ENCODE measurements at places on chromosomes 13 and 19. TPM values are rescaled to one million over a fixed set of nuclear protein-coding genes. Genes with fewer than 3 reads are reported as not detected.

ACER1 gene
- not detected for total RNA-seq

GRCh38 chr13:109941951-109942350, 155.6 kb upstream of the IRS2 start:
- no peaks in the 10 kb centered on the region for H3K36me3 ChIP-seq
- H3K27me3 ChIP-seq, result no peaks in the 10 kb centered on the region
- H3K4me1 ChIP-seq, result peaks cover 19% of the 10 kb centered on the region
- no peak for DNase-seq

DNA sequence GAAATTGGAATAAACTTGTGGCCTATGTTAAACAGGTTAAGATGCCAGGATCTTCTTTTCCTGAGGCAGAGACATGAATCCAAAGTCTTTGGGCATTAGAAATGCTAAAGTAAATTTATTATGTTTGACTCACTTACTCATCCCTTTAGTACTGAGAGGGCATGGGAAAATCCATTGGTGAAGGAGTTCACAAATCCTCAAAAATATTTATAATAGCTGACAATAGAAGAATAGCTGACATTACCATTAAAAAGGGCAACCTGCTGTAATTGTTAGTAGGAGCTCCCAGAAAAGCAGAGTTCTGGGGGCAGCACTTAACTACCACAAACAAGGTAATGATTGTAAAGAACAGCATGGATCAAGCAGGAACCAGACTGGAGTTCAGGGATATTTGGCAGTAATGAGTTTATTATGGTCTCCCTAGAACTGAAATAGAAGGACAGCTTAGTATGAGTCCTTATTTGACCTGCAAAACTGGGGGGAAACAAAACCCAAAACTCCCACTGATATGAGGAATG, 285.8 kb upstream of the KLHL1 start:
- H3K36me3 ChIP-seq, result no peaks in the 10 kb centered on the region
- DNase-seq, result no peak
- H3K27ac ChIP-seq, result no peak overlapping the region
- peaks cover 12% of the 10 kb centered on the region for H3K4me1 ChIP-seq
- H3K27me3 ChIP-seq, result no peaks in the 10 kb centered on the region

GRCh38 chr13:30673669-30674521, 56.2 kb downstream of the USPL1 start:
- no peaks in the 10 kb centered on the region for H3K27me3 ChIP-seq
- H3K36me3 ChIP-seq, result no peaks in the 10 kb centered on the region
- peak; percentile 94 for DNase-seq
- no peaks in the 10 kb centered on the region for H3K4me1 ChIP-seq

- H3K4me1 ChIP-seq, result no peaks in the 10 kb centered on the region
- H3K36me3 ChIP-seq, result no peaks in the 10 kb centered on the region
- peak overlapping the region; percentile 75 for H3K27ac ChIP-seq
- DNase-seq, result peak; percentile 23
- no peaks in the 10 kb centered on the region for H3K27me3 ChIP-seq
Observed at GRCh38 chr13:31485183-31485582, 254.1 kb upstream of the RXFP2 start.

CDX2 gene
- total RNA-seq, result 34.6 TPM

- no peaks in the 10 kb centered on the region for H3K36me3 ChIP-seq
- DNase-seq, result no peak
- H3K27me3 ChIP-seq, result no peaks in the 10 kb centered on the region
Observed at GRCh38 chr19:27993619-27994570, 1219.1 kb downstream of the UQCRFS1 start.

- H3K4me1 ChIP-seq, result no peaks in the 10 kb centered on the region
- H3K27ac ChIP-seq, result peak overlapping the region; percentile 53
- H3K4me3 ChIP-seq, result no peak overlapping the region
Observed at GRCh38 chr13:33296793-33297425, 11.4 kb upstream of the STARD13 start.

DNA sequence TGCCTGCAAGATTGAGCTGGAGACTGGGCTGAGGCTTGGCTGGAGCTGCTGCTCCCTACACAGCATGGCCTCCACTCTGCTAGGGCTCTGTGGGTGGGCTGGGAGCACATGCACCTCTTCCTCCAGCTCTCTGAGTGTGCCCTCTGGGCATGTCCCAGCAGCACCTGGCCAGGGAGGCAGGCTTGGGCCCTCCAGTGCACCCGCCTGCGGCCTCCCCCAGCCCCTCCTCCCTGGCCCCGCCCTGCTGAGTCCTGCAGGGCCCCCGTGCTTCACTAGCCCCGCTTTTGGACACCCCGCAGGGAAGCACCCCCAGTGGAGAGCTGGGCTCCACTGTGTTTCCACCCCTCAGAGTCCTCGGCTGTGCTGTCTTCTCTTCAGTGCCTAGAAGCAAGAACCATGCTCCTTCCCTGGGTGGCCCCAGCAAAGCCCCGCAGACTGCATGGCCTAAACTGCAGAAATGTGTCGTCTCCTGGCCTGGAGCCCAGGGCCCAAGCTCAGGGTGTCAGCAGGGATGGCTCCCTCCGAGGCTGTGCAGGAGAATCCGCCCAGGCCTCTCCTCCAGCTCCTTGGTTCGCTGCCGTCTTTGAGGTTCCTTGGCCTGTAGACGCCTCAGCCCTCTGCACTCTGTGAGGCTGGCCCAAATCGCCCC, 5.0 kb upstream of the TEX29 start:
- no peak overlapping the region for H3K27ac ChIP-seq
- no peaks in the 10 kb centered on the region for H3K36me3 ChIP-seq
- H3K4me3 ChIP-seq, result no peak overlapping the region

DNA sequence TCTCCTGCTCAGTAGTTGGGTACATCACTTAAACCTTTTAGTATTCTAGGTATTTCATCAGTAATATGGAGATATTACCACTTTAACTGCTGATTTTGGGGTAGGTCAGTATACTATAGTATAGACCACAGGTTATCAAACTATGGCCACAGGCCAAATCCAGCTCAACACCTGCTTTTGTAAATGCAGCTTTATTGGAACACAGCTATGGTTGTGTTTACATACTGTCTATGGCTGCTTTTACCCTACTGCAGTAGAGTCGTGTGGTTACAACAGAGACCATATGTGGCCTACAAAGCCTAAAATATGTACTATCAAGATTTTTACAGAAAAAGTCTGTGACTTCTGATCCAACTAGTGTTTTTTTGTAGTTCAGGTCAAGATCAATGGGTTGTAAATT, 10.3 kb downstream of the COG6 start:
- DNase-seq, result no peak
- no peaks in the 10 kb centered on the region for H3K27me3 ChIP-seq
- H3K4me1 ChIP-seq, result no peaks in the 10 kb centered on the region

GRCh38 chr13:99859178-99860177, 112.1 kb downstream of the ZIC5 start:
- no peaks in the 10 kb centered on the region for H3K36me3 ChIP-seq
- no peaks in the 10 kb centered on the region for H3K4me1 ChIP-seq
- no peak overlapping the region for H3K4me3 ChIP-seq
- no peak overlapping the region for H3K27ac ChIP-seq

C19orf18 gene
- total RNA-seq, result not detected

DNA sequence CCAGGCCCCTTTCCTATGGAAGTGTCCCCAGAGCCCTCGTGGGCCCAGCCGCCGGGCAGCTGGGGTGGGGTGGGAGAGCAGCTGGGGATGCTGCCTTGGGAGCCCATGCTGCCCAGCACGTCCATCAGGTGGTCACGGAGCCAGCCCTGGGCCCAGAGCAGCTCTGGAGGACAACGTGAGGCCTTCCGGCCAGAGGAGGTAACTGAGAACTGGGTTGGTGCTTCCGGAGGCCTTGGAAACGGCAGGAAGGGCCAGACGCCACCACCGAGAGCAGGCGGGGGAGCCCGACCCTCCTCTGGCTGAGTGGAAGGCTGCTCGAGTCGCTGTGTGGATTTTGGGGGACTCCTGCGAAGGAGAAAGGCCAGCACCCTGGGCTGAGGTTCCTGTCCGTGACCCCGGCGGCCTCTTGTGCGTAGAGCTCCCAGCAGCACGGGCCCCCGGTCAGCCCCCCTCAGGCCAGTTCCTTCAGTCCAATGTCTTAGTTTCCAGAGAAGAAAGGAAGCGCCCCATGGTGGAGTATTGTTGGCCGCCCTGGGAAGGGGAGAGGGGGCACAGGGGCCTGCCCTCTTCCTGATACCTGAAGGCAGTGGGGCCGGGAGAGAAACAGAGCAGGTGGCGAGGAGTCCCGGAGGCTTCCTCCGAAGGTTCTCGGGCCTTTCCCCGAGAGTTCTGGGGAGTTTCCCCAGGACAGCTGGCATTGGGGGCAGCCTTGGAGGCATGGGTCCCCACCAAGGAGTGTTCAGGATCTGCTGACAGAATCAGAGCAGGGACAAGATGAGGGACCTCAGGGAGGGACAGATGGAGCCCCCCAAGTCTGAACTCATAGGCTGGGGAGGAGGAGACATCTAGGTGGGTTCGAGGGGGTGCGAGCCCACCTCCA, 68.8 kb downstream of the MLLT1 start:
- no peak for DNase-seq
- no peak overlapping the region for H3K4me3 ChIP-seq
- no peaks in the 10 kb centered on the region for H3K36me3 ChIP-seq
- no peaks in the 10 kb centered on the region for H3K27me3 ChIP-seq

DNA sequence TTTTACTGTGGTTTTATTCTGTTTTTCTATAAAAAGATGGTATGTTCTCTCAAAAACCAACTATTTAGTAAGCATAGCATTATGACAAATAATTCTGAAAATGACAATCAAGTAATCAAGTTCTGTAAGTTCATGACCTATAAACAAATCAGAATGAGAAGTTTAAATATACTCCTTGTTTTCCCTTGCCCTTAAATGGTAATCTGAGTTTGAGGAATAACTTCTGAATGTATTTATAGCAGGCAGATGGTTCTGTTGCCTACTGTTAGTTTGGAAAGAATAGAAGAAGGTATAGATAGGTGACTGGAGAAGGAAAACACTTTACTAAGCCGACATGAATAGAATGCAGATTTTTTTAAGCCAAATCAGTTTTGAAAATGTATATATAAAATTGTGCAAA, 63.9 kb downstream of the POSTN start:
- no peaks in the 10 kb centered on the region for H3K36me3 ChIP-seq
- no peaks in the 10 kb centered on the region for H3K27me3 ChIP-seq
- no peaks in the 10 kb centered on the region for H3K4me1 ChIP-seq
- no peak overlapping the region for H3K27ac ChIP-seq
- no peak overlapping the region for H3K4me3 ChIP-seq
- DNase-seq, result no peak

DNA sequence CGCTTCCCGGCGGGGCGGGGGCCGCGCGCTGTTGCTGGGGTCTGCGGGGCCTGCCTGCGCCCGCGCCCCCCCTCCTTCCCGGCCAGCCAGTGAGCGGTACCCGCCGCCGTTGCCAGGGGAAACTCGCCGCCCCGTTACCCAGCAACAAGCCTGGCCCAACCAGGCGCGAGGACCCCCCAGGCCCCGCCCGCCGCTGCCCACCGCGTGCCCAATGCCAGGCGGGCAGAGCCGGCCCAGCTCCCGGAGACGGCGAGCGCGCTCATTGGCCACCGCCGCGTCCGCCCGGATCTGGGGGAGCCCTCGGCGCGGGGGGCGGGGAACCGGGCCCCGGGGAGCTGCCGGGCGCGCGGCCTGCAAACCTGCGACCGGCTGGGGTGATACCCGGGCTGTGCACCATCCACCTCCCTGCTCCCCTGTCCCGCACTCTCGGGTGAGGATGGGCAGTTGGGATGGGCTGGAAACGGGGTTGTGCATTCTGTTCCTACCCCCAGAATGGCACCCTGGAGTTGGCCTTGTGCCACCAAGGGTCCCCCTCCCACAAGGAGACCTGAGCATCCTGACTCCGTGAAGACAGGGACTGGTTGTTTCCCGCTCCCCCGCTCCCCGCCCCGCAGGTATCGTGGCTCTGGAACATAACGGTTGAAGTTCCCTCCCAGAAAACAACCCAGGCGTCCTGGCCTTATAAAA, 8.8 kb upstream of the BBC3 start:
- H3K27ac ChIP-seq, result no peak overlapping the region
- peaks cover 7% of the 10 kb centered on the region for H3K27me3 ChIP-seq
- no peak overlapping the region for H3K4me3 ChIP-seq
- no peaks in the 10 kb centered on the region for H3K36me3 ChIP-seq
- H3K4me1 ChIP-seq, result peaks cover 10% of the 10 kb centered on the region
- DNase-seq, result peak; percentile 69

PLEKHF1 gene
- total RNA-seq, result 2.7 TPM

TMEM91 gene
- total RNA-seq, result 23.6 TPM

TEX101 gene
- not detected for total RNA-seq

GRCh38 chr13:31963631-31964030, 67.9 kb upstream of the FRY start:
- H3K4me1 ChIP-seq, result peaks cover 3% of the 10 kb centered on the region
- no peak overlapping the region for H3K4me3 ChIP-seq
- H3K27me3 ChIP-seq, result no peaks in the 10 kb centered on the region
- H3K36me3 ChIP-seq, result no peaks in the 10 kb centered on the region

- no peaks in the 10 kb centered on the region for H3K27me3 ChIP-seq
- no peaks in the 10 kb centered on the region for H3K36me3 ChIP-seq
- no peak overlapping the region for H3K4me3 ChIP-seq
- peaks cover 11% of the 10 kb centered on the region for H3K4me1 ChIP-seq
- no peak for DNase-seq
Observed at GRCh38 chr13:44313674-44314073, 60.0 kb upstream of the SERP2 start.
